ENCODE measurements at places on chromosomes 4 and X.

DNA sequence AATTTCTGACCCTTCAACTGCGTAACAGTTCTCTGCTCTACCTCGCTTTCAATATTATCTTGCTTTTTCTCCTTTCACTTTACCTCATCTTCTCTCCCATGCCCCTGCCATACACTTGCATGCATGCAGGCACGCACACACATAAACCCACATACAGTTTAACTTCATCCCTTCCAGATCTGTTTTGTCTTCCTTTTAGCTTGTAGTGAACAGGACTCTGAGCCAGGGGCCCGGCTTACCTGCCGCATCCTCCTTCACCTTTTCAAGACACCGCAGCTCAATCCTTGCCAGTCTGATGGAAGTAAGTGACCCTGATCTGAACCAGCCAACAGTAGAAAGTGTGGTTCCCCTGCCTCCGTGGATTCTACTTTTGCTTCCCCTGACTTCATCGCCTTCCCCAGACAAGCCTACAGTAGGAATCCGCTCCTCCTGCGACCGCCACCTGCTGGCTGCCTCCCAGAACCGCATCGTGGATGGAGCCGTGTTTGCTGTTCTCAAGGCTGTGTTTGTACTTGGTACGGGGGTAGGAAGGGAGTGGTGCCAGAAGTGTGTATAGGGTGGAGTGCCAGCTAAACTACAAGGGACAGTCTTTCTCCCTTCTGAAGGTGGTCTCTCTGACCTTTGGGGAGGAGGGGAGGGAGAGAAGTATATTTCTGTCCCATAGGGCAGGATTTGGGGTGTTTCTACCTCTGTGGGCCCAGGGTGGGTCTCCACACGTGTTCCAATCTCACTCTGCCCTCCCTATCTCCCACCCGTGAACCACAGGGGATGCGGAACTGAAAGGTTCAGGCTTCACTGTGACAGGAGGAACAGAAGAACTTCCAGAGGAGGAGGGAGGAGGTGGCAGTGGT is 10.7 kb downstream of the MED12 start:
- peak; percentile 70 for DNase-seq

DNA sequence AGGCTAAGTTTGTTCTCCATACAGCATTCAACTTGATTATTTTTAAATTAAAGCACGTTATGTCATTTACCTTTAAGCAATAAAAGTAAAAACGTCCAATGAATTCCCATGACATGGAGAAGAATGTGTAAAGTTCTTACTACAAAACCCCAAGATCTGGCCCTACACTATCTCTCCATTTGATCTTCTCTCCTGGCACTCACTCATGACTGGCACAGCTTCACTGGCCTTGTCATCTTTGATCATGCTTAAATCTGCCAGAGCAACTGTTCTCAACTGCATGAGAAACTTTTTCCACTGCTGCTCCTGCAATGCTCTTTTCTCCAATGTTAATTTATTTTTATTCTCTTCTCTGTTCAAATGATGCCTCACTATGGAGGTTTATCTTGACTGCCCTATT is 1109.0 kb upstream of the IGFBP7 start:
- no peak for DNase-seq

DNA sequence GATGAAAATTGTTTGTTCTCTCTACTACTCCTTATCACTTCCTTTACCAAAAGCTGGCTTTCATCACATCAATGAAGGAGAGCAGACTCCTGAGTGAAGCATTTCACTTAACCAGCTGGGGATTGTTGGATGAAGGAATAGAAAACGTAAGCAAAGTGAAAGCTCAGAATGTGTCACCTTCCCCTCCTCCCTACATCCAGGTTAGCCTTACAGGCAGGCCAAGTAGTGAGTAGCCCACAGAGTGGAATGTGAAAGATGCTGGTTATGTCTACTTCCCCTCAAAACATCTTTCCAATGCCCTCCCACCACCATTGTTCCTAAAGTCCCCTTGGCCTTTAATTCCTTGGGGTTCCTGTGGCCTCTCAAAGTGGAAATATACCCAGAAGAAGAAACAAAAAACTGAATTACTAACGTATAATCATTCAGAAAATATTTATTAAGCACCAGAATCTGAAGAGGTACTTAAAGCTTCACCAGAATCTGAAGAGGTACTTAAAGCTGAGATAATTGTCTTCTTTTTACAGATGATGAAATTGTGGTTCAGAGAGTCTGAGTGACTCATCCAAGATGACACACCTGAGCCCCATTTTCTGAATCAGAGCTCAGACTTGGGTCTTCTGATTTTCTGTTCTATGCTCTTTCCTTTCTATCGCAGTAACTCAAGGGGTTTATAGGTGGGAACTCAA is 6.5 kb downstream of the P2RY4 start:
- DNase-seq = no peak

DNA sequence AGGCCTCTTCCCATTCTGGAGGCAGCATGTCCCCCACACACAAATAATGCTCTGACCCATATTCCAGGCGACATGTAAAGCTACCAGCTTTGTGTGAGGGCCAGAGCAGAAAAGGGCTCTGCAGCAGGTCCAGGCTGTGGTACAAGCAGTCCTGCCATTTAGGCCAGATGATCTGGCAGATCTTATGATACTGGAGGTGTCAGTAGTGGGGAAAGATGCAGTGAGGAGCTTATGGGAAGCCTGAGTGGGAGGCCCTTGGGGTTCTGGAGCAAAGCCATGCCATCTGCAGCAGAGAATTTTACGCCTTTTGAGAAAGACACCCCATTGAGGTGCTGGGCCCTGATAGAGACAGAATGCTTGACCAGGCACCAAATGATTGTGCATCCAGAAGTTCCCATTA is 7.7 kb downstream of the SYN1 start:
- no peak for DNase-seq

GRCh38 chr4:122744229-122744628 is 11.7 kb downstream of the BBS12 start:
- no peak for DNase-seq

DNA sequence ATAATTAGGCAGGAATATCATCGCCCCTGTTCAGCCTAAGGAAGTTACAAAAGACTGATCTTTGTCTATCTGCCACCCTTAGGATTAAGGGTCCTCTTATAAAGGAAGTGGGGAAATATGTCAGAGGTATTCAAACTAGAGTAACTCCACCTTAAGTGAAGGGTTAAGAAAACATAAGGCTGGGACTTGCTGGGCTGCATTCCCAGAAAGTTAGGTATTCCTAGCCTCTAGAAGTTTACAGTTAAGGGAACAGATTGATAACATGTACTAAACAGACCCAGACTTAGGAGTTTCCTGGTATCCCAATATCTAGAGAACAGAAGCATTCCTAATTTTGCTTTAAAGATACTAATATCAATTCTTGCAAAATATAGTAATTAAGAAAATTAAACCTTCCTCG is 6.0 kb downstream of the CXCL2 start:
- no peak for DNase-seq

- no peak for DNase-seq
Observed at GRCh38 chr4:182975806-182976205, 58.6 kb upstream of the DCTD start.

DNA sequence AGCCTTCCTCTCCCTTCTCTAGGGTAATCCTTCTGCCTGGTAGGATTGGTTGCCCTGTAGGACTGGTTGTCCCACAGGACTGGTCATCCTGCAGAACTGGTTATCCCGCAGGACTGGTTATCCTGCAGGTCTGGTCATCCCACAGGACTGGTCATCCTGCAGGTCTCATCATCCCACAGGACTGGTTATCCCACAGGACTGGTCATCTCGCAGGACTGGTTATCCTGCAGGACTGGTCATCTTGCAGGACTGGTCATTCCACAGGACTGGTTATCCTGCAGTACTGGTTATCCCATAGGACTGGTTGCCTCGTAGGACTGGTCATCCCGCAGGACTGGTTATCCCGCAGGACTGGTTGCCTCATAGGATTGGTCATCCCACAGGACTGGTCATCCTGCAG is 48.1 kb upstream of the STOX2 start:
- DNase-seq = no peak

DNA sequence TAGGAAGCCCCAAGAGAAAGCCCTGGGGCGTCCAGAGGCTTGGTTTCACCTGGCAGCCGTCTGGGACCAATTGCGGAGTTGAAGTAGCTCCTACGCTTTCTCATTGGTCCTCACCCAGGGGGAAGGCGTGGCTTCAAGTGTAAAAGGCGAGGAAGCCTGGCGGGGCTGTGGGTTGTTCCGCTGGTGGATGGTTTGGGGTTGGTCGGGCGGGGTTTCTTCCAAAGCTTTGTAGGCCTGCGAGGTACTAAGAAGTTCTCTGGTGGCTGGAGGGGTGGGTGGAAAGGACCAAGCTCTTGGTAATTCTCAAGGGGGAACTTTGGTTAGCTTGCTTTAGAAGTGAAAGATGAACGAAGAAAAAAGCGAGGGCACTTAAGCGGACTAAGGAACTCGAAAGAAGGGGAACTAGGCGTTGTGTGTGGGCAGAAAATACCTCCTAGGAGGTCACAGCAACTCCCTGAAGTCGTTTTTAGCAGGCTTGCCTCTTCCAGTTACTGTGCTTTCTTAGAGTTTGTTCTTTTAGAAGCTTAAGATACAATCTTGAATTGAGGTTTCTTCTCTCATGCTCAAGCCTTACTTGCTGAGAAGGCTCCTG is 36.6 kb downstream of the CCNG2 start:
- peak; percentile 69 for DNase-seq

GRCh38 chrX:45164021-45164621 is 36.6 kb downstream of the DIPK2B start:
- DNase-seq = no peak

DNA sequence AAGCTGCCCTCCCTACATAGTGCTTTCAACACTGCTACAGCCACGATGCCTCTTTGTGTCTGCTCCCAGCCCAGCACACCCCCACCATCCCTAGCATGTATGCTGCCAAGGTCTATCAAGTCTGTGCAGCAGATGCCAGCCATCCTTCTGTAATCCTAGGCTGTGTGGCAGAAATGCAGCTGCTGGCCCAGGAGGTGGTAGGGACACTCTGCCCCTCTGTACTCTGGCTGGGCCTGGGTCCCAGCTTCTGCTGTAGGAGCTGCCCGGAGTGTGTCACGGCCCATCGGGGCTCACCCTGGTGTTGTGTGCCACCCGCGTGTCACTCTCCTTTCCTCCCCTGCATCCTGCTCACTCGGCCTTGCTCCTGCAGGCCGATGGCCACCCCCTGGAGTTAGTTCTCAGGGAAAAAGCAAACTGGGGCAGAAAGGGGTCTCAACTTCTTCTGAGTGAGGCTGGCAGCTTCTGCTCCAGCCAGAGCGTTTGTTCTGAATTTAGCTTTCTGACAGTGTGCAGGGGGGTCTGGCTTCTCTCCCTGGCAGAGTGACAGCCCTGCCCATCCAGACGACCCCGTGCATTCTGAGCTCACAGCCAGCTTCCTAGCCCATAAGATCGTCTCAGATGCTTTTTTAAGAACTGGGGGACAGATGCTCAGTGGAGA is 22.7 kb downstream of the PSAPL1 start:
- no peak for DNase-seq

DNA sequence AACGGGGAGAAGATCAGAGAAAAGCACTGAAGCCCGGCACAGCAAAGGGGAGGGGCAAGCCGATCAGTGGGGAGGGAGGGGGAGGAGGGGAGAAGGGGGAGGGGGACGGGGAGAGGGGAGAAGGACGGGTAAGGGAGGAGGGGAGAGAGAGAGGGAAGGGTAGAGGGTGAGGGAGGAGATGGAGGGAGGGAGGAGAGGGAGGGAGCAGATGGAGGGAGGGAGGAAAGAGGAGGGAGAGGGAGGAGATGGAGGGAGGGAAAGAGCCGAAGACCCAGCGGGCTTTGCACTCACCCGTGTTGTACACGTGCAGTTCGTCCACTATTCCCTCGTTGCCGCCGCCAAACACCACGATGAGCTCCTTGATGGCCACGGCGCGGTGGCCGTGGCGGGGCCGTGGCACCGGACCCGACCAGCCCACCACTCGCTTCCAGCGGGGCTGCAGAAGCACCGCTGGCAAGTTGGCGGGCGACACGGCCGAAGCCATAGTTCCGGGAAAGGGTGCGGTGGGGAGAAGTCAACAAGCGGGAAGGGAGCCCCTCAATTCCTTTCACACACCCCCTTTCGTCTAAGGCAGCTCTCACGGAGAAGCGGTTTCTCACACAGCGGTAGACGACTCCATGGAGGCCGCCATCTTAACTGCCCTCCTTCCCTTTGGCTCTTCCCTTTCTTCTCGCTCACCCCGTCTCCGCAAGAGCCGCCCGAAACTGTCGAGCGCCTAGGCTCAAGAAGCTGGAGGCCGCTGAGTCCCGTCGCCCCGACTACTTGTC is 1.1 kb downstream of the HCFC1 start:
- no peak for DNase-seq

- DNase-seq = no peak
Observed at GRCh38 chr4:73152893-73153292, 83.4 kb upstream of the COX18 start.

- DNase-seq = peak; percentile 36
Observed at GRCh38 chr4:6278801-6279197, 9.1 kb downstream of the WFS1 start.

DNA sequence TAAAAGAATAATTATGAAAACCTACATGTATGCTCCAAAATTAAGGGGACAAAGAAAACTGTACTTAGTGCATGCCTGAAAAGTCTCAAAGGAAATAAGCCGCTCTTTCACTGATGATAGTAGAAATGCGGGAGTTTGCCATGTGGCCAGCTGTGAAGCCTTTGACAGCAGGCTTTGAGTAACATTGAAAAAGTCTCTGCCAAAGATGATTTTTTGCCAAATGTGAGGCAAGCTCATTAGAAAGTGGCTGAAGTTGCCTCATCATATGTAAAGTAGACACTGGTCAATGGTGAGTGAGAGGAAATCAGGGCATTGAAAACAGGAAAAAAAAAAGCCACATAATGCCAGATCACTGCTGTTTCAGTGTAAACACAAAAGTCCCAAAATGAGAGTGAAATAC is 2360.1 kb downstream of the PCDH7 start:
- DNase-seq = no peak

- no peak for DNase-seq
Observed at GRCh38 chr4:60611762-60612496, 588.2 kb upstream of the ADGRL3 start.

Data from immature natural killer cell (primary cell).